Skeletal muscle cell (primary cell): ENCODE measurements at places on chromosomes 3 and 15.

DNA sequence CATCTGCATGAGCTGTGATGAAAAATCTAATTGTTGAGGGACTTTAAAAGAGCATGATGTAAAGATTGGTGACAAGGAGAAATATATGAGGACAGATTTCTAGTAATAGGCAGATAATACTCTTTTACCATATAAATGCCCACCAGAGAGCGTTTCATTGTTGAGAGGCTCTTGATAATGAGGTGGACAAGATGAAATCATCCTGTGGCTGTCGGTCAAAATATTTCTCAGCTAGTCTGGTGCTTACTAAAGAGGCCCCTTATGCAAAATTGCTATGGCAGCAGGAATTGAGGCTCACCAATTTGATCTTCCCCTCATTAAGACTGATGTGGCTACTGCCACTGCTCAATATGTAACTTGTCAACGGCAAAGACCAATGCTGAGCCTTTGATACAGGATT, 225.0 kb upstream of the RASGRP1 start:
- DNase-seq, result no peak

GRCh38 chr3:53688066-53688465, 158.2 kb downstream of the CHDH start:
- no peak for DNase-seq

GRCh38 chr3:23029001-23029400, 174.1 kb upstream of the UBE2E2 start:
- no peak for DNase-seq

- DNase-seq, result no peak
Measured at GRCh38 chr3:73380735-73381532, 243.8 kb downstream of the PDZRN3 start.

DNA sequence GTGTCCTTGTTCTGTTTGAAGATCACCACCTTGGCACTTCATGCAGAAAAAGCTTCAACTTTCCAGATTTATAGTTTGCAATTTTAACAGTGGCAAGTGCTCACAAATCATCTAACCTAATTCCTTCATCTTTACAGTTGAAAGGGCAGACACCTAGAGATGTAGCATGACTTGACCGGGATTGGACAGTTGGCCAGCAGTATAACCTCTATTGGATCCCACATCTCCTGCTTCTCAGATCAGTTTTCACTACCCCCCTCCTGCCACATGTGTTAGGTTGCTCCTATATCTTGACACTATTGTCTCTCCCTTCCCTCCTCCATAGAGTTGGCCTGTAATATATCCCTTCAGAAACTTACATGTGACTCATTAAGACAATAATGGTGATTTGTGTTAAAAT, 206.0 kb upstream of the SEMA6D start:
- DNase-seq, result no peak

GRCh38 chr15:35256551-35256950, 171.5 kb upstream of the NANOGP8 start:
- DNase-seq, result peak; percentile 36

DNA sequence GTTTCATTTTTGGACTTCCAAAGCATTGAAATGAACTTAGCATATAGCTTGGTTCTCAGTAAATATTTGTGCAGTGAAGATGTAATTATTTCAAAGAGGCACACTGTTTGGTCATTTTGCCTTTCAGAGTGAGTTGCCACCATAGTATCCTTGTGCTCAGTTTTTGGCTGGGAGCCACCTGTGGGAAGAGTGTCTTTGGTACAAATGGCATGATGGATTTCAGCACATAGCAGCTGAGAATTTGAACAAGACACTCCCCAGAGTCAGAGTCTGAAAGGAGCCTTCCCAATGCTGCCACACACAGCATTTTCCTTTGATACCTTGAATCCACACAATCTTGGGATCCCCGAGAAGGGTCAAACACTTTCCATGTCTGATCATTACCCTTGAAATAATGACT, 897.2 kb upstream of the ARPP21 start:
- no peak for DNase-seq

GRCh38 chr15:28125673-28126651, 26.8 kb upstream of the OCA2 start:
- no peak for DNase-seq

DNA sequence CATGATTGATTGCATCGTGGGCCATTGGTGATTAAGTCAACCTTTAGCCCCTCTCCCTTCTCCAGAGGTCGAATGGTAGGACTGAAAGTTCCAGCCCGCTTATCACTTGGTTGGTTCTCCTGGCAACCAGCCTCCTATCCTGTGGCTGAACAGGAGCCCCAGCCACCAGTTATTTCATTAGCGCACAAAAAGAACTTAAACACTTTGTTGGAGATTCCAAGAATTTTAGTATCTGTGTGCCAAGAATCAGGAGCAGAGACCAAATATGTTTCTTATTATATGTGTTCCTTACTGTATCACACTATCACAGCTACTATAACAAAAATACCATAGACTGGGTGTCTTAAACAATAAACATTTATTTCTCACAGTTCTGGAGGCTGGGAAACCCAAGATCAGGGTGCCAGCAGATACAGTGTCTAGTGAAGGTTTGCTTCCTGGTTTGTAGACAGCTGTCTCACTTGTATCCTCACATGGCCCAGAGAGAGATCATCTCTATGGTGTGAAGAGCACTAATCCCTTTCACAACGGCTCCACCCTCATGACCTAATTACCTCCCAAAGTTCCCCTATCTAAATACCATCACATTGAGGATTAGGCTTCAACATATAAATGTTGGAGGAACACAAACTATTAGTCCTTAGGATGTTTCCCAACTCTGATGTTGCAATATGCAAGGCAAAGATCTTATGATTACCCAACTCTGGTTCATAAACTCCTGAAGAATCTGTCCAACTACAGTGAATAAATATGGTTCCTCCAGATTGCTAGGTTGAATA, 30.5 kb upstream of the APH1B start:
- DNase-seq, result peak; percentile 88

DNA sequence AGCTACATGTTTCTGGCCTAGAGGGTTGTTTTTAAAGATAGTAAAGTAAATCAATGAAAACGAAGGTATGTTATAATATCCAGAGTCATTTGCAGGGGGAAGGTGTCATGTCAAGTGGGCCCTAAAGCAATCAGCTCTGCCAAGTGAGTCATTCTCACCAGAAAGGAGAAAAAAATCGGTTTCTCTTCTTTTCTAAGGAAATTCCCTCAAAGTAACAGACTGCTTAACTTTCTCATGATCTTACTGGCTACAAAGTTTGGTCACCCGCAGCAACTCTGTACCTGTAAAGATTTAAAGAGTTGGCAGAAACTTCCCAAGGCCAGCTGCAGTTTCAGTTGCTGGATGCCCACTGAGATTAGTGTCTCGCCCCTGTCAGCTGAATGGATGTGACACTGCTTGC, 5.5 kb upstream of the FSIP1 start:
- no peak for DNase-seq

GRCh38 chr15:70715840-70716485, 47.4 kb downstream of the UACA start:
- DNase-seq, result no peak

GRCh38 chr3:61565569-61565968, 4.2 kb downstream of the PTPRG start:
- no peak for DNase-seq

DNA sequence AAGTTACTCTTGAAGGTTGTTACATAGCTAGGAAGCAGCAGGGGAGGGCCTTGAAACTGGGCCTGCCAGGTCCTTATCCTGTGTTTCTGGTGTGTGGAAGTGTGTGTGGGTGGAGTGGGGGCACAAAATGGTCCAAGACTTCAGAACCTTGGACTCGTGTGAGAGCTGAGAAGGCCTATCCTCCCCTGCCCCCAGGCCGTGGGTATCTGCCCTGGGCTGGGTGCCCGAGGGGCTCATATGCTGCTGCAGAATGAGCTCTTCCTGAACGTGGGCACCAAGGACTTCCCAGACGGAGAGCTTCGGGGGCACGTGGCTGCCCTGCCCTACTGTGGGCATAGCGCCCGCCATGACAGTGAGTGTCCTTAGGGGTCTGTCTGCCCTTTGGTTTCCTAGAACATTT, 4.5 kb downstream of the CHRD start:
- no peak for DNase-seq

DNA sequence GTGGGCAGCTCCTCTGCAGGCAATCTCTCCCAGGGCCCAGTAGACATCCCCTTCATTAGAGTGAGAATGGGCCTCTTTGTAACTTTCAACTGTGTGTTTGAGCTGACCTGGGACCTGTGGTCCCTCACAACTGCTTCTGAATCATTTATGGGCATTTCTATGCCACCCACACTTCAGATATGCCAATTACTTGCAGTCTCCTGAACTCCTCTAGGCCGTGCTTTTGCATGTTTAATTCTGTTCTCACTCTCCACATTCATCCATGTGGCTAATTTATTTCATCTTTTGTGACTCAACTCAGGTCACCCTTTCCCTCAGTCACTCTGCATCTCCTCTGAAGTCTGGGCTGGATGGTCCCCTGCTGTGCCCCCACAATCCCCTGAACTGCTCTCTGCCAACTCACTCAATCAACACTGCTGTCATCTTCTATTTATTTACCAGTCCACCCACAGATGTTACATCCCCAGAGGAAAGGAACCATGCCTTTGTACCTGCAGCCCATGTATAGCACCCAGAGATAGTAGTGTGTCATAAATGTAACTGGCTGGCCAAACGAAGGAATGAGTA, 364.7 kb downstream of the EPHB1 start:
- no peak for DNase-seq

GRCh38 chr3:27723815-27724458, 1.8 kb upstream of the EOMES start:
- no peak for DNase-seq

- no peak for DNase-seq
Measured at GRCh38 chr15:99970891-99971430, 237.7 kb upstream of the LYSMD4 start.

DNA sequence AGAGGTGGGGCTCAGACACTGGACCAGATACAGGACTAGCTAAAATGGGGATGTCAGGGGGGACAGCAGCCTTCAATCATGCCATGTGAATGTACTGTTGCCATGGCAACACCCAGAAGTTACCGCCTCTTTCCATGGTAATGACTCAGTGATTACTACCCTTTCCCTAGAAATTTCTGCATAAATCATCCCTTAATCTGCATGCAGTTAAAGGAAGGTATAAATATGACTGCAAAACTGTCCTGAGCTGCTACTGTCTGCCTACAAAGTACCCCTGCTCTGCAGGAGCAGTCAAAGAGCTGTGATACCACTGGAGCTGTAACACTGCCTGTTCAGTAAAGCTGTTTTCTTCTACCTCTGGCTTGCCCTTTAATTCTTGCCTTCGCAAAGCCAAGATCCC, 168.2 kb downstream of the PEAK1 start:
- no peak for DNase-seq

GRCh38 chr3:37574177-37574943, 287.3 kb upstream of the CTDSPL start:
- DNase-seq, result no peak

DNA sequence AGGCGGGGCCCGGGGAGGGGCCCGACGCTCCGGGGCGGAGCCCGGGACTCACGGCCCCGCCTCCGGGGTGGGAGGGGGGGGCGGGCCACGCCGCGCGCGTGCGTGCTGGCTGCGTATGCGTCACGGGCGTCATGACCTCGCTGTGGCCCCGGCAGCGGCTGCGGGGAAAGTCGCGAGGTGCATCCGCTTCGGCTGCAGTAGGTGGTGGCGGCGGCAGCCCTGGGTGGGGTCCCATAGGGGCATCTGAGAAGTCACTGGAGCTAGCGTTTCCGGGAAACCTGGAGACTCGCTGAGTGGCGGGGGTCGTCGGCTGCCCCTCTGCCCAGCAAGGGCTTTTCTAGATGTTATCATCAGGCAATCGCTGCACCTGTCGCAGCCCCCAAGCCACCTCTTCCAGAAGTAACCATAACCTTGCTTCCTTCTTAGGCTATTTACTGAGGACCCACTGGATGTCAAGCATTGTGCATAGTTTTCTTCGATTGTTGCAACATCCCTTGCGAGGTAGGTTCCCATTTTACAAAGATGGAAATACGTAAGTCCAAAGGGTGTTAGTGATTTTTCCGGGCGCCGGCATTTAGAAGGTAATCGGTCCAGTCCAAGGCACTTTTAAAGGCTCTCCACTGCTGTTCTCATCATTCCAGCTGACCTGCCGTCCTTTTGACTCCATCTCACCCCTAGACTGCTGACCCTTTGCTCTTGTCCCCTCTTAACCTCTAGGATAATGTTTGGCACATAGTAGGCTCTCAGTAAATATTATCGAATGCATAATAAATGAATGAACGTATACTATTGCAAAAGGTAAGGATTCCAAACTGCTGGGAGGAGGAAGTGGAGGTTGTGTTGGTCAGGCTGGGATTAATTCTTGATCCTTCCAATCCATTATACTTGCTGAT, at the start of gene GDPGP1:
TSS of gene GDPGP1 (plus strand) at position 114 of the 893 bp plus-strand sequence. CDS start 6,700 bp downstream, outside the sequence.
- DNase-seq, result no peak

GRCh38 chr3:186976837-186977750, 46.8 kb downstream of the ST6GAL1 start:
- peak; percentile 41 for DNase-seq

- DNase-seq, result no peak
Measured at GRCh38 chr3:152772674-152773225, 62.2 kb upstream of the P2RY1 start.

DNA sequence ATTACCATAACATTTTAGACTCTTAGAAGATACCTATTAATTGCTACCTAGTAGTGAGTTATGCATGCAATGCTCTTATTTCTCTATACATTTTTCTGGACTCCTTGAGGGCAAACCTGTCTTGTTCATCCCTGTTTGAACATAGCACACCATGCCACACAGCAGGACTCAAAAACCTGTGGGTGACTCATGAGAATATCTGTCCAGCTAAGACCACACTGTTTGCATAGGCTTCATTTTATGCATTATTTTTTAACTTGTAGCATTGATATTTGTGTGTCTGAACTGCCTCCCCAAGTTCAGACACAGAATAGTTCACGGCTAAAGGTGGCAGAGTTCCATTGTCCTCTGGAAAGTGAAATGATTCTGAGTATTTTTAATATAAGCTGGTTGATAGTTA, 1.8 kb downstream of the LMCD1 start:
- DNase-seq, result no peak

DNA sequence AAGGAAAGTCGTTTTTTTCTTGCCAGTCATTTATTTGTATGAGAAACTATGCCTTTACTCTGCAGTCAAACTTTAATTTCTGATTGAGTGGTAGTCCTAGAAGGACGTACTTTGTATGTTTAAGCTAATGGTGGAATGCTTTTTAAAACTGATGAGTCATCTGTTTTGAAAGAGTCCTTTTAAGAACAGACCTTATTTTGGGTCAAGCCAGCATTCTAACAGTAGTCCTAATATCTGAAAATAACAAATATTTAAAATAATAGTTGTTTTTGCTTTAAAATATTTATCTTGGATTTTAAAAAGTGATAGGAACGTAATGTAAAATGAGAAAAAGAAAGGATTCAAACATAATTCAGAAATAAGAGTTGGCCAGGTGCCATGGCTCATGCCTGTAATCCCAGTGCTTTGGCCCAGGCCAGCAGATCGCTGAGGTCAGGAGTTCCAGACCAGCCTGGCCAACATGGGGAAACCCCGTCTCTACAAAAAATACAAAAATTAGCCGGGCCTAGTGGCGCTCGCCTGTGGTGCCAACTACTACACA, 1.3 kb upstream of the LRRC58 start:
- DNase-seq, result peak; percentile 53

GRCh38 chr3:67654099-67654843, at the start of gene SUCLG2:
Gene SUCLG2 (minus strand): TSS chr3:67654612. CDS start chr3:67654586, 26 bp downstream.
- peak; percentile 52 for DNase-seq

GRCh38 chr3:110774496-110775265, 296.9 kb upstream of the NECTIN3 start:
- DNase-seq, result peak; percentile 57

- no peak for DNase-seq
Measured at GRCh38 chr3:48952510-48953118, 34.0 kb downstream of the ARIH2 start.

GRCh38 chr3:58514405-58514804, 22.5 kb downstream of the KCTD6 start:
- DNase-seq, result no peak
